A549 treated with CpdA at 1 μM for 4 hours (cell line): ENCODE measurements at places on chromosomes 6 and 20. TPM values are rescaled to one million over a fixed set of nuclear protein-coding genes. Genes with fewer than 3 reads are reported as not detected.

RFX6 gene
- not detected in 5 replicates for total RNA-seq

JAG1 gene
- total RNA-seq, result 40.4 to 51.6 TPM (median 50.1 TPM) in 5 replicates

TRAPPC3L gene
- not detected in 5 replicates for total RNA-seq

SUMO4 gene
- 0.08 TPM in 1 of 5 replicates, not detected in the others for total RNA-seq

TFAP2D gene
- total RNA-seq, result not detected in 5 replicates

CCDC167 gene
- 42.1 to 54.4 TPM (median 46.6 TPM) in 5 replicates for total RNA-seq

COMMD7 gene
- 55.2 to 63.7 TPM (median 59.6 TPM) in 5 replicates for total RNA-seq

FOXA2 gene
- total RNA-seq, result 12.1 to 20.9 TPM (median 18.2 TPM) in 5 replicates

DYNLT2 gene
- 0.47 to 0.78 TPM (median 0.55 TPM) in 5 replicates for total RNA-seq

TMC2 gene
- not detected in 5 replicates for total RNA-seq

GTSF1L gene
- not detected in 5 replicates for total RNA-seq

FNDC1 gene
- 0.07 to 0.09 TPM (median 0.08 TPM) in 4 of 5 replicates, not detected in the other for total RNA-seq
